ENCODE measurements at places on chromosomes 5 and 9.

GRCh38 chr9:2236850-2237249 lies 221.7 kb downstream of the SMARCA2 start:
- no peak for DNase-seq

- DNase-seq, result no peak
Observed at GRCh38 chr9:95137587-95138145, 179.8 kb downstream of the FANCC start.

DNA sequence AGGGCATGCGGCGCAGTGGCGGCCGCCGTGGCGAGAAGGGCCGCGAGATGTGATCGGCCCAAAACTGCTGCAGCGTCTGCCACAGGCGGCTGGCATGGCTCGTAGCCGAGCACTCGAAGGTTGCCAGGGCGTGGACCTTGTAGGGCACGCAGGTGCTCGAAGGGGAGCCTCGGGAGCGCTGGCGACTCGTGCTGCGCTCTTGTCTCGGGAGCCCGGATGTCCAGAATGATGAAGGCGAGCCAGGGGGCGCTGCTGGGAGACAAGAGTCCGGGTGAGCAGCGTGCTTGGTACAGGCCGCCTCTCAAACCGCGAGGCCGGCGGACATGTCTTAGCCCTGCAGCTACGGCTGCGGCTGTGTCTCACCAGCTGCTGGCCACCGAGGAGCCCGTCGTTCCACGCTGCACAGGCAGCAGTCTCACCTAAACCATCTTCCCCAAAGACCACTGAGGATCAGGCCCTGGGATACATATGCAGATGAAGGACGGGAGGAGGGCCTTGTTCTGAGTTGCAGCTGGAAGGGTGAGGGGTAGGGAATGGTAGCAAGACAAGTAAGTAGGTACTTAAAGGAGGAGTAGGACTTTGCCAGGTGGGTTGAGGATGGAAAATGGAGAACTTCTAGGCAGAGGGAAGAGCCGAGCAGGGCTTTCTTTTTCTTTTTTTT lies 1.7 kb downstream of the CBY3 start:
- DNase-seq, result peak; percentile 85

- DNase-seq, result no peak
Observed at GRCh38 chr5:122985954-122986721, 50.4 kb downstream of the PPIC start.

DNA sequence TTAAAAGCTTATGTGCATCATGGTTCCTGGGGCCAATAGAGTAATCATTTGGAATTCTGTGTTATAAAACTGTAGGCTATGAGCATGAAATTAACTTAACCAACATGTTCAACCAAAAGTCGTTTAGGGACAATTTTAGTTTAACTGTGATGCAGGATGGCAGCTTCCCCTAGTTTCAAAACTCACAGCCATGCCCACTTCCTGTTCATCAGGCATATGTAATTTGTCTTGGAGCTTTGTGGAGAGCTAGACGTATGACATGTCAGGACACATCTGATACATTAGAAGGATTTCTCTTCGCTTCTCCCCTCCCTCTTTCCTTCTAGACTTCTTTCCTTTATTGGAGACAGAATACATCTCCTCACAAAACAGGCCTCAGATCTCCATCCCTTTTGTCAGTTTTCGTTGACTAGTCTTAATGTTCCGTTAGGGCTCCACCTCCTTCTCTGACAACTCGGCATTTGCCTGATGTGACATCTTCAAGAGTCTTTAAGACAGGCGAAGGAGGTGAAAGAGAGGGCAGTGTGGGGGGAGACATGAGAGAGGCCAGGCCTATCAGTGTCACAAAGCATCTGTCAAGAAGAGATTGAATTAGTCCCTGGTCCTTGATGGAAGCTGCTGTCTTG lies 176.0 kb downstream of the MSX2 start:
- no peak for DNase-seq

- DNase-seq, result peak; percentile 17
Observed at GRCh38 chr9:116860509-116861120, 173.5 kb downstream of the TRIM32 start.

- DNase-seq, result no peak
Observed at GRCh38 chr9:19879062-19879461, 90.2 kb upstream of the SLC24A2 start.

DNA sequence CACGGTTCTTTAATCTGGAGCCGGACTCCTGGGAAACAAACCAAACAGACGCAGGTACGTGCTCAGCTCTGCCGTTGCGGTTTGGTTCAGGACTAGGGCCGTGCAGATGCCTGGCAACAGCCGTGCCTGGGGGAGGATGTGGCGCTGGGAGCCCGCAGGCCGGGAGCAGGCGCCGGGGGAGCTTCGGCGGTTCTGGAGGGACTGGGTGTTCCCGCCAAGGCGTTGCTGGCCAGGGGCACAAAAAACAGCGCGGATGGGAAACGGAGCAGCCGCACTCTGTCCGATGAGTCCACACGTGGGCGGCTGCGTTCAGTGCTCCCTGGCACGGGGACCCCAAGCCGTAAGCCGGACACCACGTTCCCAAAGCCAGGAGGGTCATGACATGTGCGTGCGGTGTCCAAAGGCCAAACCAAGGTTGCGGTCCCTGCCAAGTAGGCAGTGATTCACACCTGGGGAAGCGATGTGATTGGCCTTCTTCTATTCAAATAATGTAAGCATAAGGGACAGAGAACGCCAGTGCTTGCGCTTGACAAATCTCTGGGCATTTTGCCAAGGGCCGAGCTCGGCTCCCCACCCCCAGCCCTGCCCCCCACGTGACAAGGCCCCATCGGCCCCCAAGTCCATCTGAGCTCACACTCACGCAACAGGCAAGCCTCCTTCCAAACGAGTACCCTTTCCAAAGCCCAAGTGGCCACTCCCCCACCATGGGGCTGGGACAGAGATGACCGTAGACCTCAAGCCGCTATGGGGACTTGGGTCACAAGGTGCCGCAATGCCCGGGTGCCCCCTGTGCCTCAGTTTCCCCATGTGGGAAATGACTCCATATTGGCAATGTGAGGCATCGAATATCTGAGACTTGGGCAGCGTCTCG lies 49.7 kb upstream of the NKD2 start:
- DNase-seq, result no peak

DNA sequence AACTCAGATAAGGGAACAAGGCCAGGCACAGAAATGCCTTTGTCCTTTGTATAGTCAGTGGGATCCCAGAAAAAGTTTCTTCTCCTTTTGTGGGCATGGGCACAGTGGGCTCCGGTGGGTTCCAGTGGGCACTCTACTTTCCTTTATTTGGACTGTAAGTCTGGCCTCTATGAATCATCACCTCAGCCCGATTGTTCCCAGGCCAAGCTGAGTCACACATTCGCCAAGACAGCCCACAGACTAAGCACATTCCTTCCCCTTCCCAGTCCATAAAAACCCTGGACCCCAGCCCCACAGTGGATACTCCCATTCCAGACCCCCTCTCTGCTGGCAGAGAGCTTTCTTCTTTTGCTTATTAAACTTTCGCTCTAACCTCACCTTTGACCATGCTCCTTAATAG lies 165.0 kb downstream of the FBXL17 start:
- no peak for DNase-seq

- no peak for DNase-seq
Observed at GRCh38 chr9:34465468-34465867, 6.9 kb downstream of the DNAI1 start.

GRCh38 chr5:139199321-139199720 lies 1.2 kb upstream of the SIL1 start:
- DNase-seq, result no peak

DNA sequence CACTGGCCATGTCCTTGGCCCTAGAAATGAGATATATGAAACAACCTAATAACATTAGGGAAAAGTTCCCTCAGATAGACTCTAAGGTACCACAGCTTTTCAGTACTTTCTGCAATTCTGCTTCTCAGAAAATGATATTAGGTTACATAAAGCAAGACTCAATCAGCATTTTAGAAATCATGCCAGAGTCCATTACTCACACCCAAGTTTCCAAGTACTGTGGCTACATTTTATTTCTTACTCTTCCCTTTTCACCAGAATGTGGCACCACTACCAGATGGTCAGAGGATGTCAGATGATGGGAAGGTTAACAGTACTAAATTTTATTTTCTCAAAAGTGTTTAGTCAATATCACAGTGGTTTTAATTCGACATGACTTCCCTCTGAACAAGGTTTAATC lies 217.2 kb downstream of the MLLT3 start:
- DNase-seq, result no peak

DNA sequence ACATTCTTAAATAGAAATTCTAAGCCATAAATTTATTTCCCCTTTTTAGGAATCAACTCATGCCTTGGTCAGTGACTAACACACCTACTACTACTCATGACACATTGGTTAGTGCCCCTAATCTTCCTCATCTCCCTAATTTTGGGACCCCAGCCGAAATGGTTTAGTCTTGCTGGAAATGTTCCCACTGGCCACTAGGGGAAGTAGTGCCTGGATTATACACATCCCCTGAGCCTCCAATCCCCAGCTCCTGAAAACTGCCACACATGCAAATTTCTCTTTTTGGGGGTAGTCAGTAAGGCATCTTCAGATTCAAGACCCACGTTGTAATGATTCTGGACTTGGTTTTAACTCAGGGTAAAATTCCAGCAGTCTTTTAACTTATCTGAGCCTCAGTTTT lies 79.8 kb downstream of the HSD17B3 start:
- no peak for DNase-seq

- DNase-seq, result peak; percentile 26
Observed at GRCh38 chr9:21030389-21031035, 928 bp downstream of the HACD4 start.

- no peak for DNase-seq
Observed at GRCh38 chr9:96449523-96449844, 485 bp upstream of the HABP4 start.

DNA sequence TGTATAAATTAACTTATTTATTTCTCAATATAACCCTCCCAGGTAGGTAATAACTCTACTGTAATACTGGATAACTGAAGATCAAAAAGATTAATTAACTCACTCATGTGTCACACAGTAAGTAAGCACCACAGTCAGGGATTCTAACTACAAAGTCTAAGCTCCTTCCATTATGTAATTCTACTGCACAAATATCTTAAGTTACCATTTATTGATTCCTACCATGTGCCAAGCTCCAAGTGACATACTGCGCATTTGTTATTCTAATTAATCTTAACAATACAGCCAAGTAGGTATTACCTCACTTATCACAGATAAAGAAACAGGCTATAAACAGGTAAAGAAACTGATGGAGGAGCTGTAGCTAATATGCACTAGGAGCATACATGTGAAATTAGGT lies 58.3 kb downstream of the RANBP6 start:
- no peak for DNase-seq

DNA sequence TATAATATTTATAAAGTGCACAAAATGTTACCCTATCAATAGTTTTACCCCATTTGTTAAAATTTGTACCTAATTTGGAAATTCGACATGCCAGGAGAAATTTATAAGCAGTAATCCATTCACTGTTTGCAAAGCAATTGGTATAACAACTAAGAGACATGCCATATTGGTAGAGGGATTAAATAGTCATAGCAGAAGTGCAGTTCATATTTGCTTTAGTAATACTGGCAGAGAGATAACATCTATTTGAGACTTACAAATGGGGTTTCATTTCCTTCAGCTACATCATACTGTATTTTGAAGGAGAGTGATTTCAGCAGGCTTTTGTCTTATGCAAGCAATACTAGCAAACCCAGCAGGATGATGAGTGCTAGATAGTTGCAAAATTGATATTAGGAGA lies 610.4 kb upstream of the CDH10 start:
- DNase-seq, result no peak

DNA sequence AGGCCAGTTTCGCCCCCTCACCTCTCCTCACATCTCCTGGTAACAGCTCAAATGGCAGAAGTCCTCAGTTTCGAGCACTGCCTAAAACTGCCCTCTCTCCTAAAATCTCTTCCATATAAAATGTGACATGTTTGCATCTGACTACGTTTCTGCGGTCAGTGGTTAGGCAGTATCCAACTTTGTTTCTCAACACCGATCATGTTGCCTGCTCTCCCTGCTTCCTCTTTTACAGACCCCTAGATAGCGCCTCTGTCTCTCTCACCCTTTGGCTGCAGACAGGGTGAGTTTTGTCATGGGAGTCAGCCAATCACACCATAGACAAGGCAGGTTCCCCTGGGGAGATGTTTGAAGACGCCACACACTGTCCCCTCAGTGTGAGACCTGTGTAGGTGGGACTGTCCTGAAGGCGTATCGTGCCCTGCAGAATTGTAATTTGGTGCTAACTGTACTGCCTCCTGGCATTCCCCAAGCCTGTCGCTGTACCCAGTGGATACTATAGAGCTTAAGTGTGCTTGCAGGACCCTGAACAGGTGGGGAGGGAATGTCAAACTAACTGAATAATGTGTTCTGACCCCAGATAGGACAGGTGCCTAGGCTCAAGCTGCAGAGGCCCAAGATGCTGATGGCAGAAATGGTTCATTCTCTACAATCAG lies 1.1 kb downstream of the HEXB start:
- peak; percentile 8 for DNase-seq

GRCh38 chr5:138659121-138659520 lies 83.9 kb upstream of the HSPA9 start:
- DNase-seq, result no peak

DNA sequence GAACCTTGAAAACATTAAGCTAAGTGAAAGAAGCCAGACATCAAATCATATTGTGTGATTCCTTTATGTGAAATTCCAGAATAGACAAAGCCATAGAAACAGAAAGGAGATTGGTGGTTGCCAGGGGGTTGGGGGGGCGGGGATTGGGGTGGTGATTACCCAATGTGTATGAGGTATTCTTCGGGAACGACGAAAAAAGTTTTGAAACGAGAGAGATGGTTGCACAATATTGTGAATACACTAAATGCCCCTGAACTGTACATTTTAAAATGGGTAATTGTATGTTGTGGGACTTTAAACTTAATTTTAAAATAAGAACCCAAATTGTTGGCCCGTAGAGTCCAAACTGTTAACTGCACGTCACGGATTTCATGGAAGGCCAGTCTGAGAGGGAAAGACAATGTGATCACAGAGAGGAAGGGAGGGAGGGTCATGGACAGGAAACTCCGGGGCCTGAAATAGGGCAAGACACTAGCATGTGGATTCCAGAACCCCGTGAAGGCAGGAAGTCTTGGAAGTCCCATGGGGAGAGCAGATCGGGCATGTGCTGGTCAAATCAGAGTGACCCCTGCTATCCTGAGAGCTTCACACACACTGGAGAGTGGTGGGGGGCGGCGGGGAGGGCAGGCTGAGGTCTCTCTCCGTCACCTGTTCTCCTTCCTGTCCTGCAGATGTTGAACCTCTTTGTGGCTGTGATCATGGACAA lies 218.4 kb downstream of the CACNA1B start:
- no peak for DNase-seq

GRCh38 chr5:181222630-181223057 lies 437 bp upstream of the TRIM41 start:
- DNase-seq, result no peak

Measured in activated T-cell treated with anti-CD3 and anti-CD28 coated beads, Interleukin-2, amount 50 U/mL, for 72 hours (primary cell).